ENCODE measurements at places on chromosomes 6 and 20.

DNA sequence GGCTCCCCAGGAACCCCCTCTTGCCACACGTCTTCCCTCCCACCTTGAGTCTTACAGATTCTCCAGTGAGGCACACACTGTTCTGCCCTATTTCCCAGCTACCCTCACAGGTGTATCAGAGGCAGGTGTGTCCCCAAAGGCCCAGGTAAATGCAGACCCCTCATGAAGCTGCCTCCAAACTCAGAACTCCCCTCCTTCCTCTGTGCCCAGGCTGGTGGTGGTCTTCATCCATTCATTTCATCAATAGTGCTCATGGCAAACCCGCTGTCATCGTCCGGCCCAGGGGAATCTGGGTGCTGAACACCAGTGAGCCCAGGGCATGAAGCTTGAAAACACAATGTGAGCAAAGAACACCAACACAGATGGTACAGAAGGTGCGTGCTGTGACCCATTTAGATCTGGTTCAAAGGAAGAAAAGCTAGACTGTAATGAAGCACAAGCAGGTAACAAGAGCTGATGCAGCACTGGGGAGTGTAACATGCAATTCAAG lies 213.1 kb downstream of the SYNDIG1 start:
- DNase-seq, result no peak

- DNase-seq, result no peak
Measured at GRCh38 chr6:163705923-163706322, 291.4 kb downstream of the QKI start.

DNA sequence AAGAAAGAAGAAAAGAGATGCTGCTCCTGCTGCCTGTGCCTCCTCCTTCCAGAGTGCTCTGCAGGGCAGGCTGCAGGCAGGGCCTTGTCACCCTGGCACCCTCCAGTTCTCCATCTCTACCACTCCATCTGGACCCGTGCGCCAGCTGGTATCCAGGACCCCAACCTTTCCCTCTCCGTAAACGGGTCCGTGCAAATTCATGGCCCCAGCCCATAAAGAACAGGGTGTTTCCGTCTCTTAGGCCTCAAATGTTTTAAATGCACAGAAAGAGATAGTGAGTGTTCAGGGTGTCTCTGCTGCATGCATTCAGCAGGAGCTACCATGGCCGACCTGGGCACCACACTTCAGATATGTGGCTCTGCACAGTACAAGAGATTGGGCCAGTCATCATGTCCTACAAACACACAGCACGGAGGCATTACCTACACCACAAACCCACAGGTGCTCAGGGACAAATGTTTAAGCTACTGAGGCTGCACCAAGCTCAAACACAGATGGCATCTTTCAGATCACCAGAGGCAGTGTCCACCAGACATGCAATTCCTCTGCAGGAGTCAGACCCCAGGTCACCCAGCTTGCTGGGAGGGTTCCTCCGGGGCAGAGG lies 258.1 kb downstream of the DLL1 start:
- DNase-seq, result no peak

- DNase-seq, result no peak
Measured at GRCh38 chr20:62793757-62794006, 2.6 kb upstream of the MRGBP start.

GRCh38 chr20:10962937-10963336 lies 289.1 kb upstream of the JAG1 start:
- DNase-seq, result no peak

DNA sequence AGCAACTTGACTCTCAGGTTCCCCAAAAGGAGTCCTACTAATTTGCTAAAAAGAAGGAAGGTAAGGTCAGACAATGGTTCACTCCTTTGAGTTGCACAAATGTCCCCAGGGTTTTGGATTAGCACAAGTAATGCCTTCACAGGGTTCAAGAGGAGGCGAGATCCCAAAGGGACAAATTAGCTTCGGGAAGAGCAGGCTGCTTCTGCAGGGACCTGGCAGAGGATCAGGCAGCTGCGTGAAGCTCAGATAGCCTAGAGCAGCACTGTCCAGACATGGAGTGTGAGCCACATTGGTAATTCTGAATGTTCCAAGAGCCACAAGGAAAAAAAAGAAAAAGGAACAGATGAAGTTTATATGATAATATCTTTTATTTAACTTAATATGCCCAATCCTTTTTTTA lies 115.4 kb downstream of the CFAP61 start:
- no peak for DNase-seq

- DNase-seq, result no peak
Measured at GRCh38 chr6:35677456-35677855, 11.3 kb downstream of the FKBP5 start.

- no peak for DNase-seq
Measured at GRCh38 chr6:89987140-89987539, 92.9 kb downstream of the GJA10 start.

DNA sequence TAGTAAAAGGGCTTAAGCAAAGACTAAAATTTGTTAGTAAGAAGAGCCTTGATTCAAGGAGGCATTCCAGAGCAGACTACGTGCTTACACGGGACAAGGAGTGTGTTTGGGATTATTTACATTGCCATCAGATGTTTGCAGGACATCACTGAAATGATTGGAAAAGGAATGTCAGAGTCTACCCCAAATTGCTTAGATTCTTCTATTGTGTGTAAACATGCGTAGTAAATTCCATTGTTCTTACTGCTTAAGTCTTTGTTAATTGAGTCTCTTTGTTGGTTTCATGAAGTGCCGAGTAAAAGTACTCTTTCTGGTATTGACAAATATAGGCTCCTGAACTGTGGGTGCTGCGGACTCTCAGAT lies 60.5 kb downstream of the CD83 start:
- DNase-seq, result no peak

GRCh38 chr6:3977875-3978711 lies 100.8 kb downstream of the FAM217A start:
- DNase-seq, result peak; percentile 65

DNA sequence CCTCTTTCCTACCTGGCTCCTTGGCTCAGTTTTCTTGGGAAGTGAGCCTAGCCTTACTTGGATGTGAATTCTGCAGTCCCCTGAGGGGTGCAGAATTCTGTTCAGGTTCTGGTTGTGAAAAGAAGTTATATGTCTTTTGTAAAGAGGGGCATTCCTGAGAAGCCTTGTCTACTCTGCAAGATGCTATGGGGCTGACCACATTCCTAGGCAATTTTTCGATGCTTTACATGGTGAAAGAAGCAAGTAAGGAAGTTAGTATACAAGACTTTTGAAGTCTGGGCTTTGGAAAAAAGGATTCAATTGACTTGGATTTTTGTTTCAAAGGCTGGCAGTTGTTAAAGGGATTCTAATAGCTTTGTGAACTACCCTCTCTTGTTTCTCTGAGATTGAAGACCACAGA lies 167.9 kb upstream of the STMND1 start:
- no peak for DNase-seq

- no peak for DNase-seq
Measured at GRCh38 chr20:25489221-25489871, 81.9 kb downstream of the GINS1 start.

- DNase-seq, result peak; percentile 8
Measured at GRCh38 chr6:30887901-30888815, 3.8 kb downstream of the DDR1 start.

- DNase-seq, result no peak
Measured at GRCh38 chr6:137536104-137536773, 42.0 kb upstream of the OLIG3 start.

- DNase-seq, result no peak
Measured at GRCh38 chr20:17793986-17794385, 94.2 kb downstream of the BANF2 start.

- DNase-seq, result no peak
Measured at GRCh38 chr20:1300083-1300840, 28.7 kb downstream of the SDCBP2 start.

Data from H9 (cell line).